Keratinocyte (primary cell): ENCODE measurements at places on chromosomes 7 and 10.

DNA sequence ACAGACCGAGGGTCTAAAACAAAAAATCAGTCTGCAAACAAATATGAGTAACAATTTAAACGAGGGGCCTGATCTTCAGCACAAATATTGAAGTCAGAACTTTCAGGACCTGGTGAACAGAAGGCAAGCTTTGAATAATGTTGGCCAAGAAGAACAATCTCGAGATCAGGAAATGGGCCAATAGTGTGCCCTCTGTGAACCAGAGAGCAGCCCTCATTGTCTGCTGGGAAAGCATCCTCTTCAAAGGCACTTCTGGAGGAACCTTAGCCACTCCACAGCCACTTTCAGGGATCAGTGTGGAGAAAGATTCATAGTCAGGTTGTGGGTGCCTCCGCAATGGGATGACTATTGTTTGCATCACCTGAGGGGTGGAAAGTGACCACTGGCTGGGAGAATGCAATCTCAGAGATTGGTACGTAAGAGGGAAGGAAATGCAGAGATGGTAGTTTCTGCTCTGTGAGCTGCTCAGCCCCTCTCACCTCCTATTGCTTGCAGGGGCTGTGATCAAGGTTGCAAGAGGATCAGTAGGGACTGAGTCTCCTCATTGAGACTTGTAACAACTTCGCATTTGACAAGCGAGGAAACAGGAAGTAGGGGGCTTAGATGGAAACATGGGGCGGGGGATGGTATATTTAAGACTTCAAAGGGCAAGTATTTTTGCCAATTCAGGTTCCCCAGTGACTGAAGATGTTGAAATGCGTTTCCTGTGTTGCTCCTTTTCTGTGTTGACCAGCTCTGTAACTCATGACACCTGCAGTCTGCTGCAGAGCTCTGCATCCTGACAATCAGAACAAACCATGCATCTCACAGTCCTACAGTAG, 28.4 kb upstream of the IFRD1 start:
- no peaks in the 10 kb centered on the region for H3K36me3 ChIP-seq
- H3K27me3 ChIP-seq = no peaks in the 10 kb centered on the region
- no peak overlapping the region for H3K4me3 ChIP-seq
- no peak for DNase-seq
- H3K27ac ChIP-seq = no peak overlapping the region

DNA sequence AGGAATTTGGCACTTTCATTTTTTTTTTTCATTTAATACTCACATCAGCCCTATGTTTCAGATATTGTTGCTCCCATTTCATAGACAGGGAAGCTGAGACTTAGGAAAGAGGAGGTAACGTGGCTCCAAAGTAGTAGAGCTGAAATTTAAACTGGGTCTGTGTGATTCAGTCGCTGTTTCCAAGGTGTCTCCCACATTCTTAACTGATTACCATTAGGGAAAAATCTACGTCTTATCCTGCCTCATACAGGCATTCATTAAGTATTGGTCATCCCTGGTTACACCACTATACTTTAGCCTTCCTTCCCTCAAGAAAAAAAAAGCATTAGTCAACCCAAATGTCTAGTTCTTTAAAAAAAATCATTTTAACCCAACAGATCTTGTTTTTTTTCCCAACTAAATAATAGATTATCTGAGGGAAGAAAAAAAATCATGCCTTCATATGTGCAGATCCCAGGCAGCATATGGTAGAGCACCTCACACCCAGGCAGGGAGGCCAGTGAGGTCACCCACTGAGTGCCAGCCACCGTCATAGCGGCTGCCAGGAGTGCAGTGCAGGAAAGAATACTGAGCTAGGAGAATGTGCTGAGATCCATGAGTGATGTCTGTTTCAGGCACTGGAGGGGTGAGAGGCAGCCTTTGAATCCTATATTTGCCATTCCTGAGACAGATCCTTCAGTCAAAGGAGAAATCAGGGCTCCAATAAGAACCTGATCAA, 59.0 kb upstream of the SORCS3 start:
- peak; percentile 42 for DNase-seq
- peak overlapping the region; percentile 66 for H3K27ac ChIP-seq
- H3K27me3 ChIP-seq = no peaks in the 10 kb centered on the region
- H3K4me1 ChIP-seq = peaks cover 18% of the 10 kb centered on the region
- no peaks in the 10 kb centered on the region for H3K36me3 ChIP-seq
- no peak overlapping the region for H3K4me3 ChIP-seq

GRCh38 chr7:106089647-106090046, 22.5 kb downstream of the SYPL1 start:
- no peaks in the 10 kb centered on the region for H3K4me1 ChIP-seq
- no peaks in the 10 kb centered on the region for H3K27me3 ChIP-seq
- H3K4me3 ChIP-seq = no peak overlapping the region
- peaks cover 16% of the 10 kb centered on the region for H3K36me3 ChIP-seq
- no peak for DNase-seq

GRCh38 chr10:86506499-86506898, 15.1 kb downstream of the WAPL start:
- no peaks in the 10 kb centered on the region for H3K27me3 ChIP-seq
- H3K4me3 ChIP-seq = no peak overlapping the region
- peaks cover 13% of the 10 kb centered on the region for H3K36me3 ChIP-seq

DNA sequence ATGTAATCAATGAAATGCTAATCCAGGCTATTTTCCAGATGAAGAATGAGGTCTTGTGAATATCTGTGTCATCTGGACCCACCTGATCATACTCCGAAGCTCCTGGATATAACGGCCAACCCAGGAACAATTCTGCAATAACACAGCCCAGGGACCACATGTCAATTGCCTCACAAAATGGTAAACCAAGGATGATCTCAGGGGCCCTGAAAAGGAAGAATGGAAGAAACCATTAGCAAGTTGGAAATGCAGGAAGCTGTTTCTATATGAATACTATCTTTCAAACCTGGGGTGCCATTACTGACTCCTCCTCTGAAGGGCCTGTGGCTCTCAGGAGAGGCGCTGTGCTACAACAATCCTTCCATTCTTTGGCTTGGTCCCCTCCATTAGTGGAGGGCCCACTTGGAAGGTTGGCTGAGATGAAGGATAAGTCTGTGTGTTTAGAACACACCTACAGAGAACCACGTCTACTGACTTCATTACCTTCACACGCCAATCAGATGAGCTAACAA, 108.1 kb downstream of the CLEC2L start:
- no peaks in the 10 kb centered on the region for H3K27me3 ChIP-seq
- H3K4me3 ChIP-seq = no peak overlapping the region
- H3K36me3 ChIP-seq = peaks cover 28% of the 10 kb centered on the region
- no peak overlapping the region for H3K27ac ChIP-seq
- no peak for DNase-seq

- DNase-seq = no peak
- H3K4me1 ChIP-seq = no peaks in the 10 kb centered on the region
- H3K36me3 ChIP-seq = no peaks in the 10 kb centered on the region
- H3K27me3 ChIP-seq = no peaks in the 10 kb centered on the region
- H3K27ac ChIP-seq = no peak overlapping the region
Measured at GRCh38 chr7:157508477-157508881, 171.7 kb downstream of the DNAJB6 start.

GRCh38 chr7:21107101-21107500, 320.4 kb upstream of the SP8 start:
- no peak overlapping the region for H3K4me3 ChIP-seq
- no peaks in the 10 kb centered on the region for H3K36me3 ChIP-seq
- peaks cover 19% of the 10 kb centered on the region for H3K4me1 ChIP-seq
- peak overlapping the region; percentile 74 for H3K27ac ChIP-seq
- H3K27me3 ChIP-seq = no peaks in the 10 kb centered on the region

DNA sequence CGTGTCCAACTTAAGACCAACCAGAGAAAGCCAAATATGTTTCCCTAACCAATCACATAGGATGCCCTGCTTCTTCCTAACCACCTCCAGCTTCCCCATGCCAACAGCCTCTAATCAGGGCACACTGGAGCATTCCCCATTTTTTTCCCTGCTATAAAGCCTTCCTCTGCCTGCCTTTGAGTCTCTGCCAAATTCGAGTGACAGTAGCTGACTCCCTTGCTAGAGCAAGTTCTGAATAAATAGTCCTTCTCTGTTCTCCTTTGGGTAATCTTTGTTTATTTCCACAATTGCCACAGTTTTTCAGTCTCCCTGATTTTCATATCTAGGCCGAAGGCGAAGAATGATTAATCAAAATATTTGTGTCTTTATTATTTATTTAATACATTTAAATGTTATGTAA, 96.7 kb downstream of the ANLN start:
- H3K36me3 ChIP-seq = no peaks in the 10 kb centered on the region
- no peaks in the 10 kb centered on the region for H3K4me1 ChIP-seq
- H3K4me3 ChIP-seq = no peak overlapping the region
- DNase-seq = no peak
- H3K27ac ChIP-seq = no peak overlapping the region

GRCh38 chr7:156474241-156474743, 166.3 kb upstream of the RNF32 start:
- no peaks in the 10 kb centered on the region for H3K36me3 ChIP-seq
- no peak overlapping the region for H3K4me3 ChIP-seq
- no peaks in the 10 kb centered on the region for H3K4me1 ChIP-seq
- DNase-seq = no peak

DNA sequence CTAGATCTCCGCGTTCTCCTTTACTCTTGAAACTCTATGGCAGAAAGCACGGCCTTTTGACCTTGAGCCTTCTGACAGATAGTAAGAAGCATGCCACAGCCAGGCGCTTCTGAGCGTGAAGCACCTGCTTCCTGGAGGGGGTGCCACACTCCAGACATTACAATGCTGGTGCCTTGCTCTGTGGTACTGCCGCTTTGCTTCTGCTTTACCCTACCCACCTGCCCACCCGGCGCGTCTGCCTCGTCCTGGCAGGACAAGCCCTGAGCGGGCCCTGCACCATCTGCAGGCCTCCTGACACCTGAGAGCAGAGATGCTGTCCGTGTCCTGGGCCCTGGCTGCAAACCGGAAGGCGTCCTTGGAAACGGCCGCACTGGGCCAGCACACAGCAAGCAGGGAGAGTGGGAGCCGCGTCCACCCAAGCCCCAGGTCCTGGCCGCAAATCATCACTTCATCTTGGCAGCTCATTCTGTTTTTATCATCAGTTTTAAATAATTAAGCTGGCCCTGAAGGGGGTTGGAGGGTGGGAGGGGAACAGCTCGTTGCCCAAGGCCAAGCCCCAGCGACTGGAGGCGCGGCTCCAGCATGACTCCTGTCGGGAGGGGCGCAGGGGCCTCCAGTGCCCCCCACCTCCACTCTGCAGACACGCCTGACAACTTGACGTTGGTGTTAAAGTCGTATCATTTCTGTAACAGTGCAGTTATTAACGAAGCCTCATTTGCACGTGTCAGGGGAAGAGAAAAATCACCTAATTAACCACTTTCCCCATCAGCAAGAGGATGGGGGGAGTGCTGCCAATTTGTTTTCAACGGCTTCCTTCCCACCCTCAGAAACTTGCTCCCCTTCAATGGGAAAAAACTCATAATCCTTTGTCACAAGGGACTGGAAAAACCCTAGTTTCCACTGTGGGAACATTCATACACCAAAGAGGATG, 132.2 kb downstream of the MAD1L1 start:
- H3K36me3 ChIP-seq = no peaks in the 10 kb centered on the region
- H3K4me1 ChIP-seq = no peaks in the 10 kb centered on the region
- H3K4me3 ChIP-seq = no peak overlapping the region
- H3K27ac ChIP-seq = no peak overlapping the region

- H3K36me3 ChIP-seq = no peaks in the 10 kb centered on the region
- peaks cover 6% of the 10 kb centered on the region for H3K27me3 ChIP-seq
- H3K4me3 ChIP-seq = no peak overlapping the region
Measured at GRCh38 chr7:55350281-55350680, 14.9 kb upstream of the LANCL2 start.

GRCh38 chr10:63173468-63174232, 40.5 kb downstream of the NRBF2 start:
- H3K36me3 ChIP-seq = peaks cover 6% of the 10 kb centered on the region
- H3K4me1 ChIP-seq = no peaks in the 10 kb centered on the region
- no peaks in the 10 kb centered on the region for H3K27me3 ChIP-seq
- no peak overlapping the region for H3K4me3 ChIP-seq
- DNase-seq = no peak
- H3K27ac ChIP-seq = no peak overlapping the region

GRCh38 chr7:75638594-75639070, 100.1 kb downstream of the HIP1 start:
- H3K27me3 ChIP-seq = no peaks in the 10 kb centered on the region
- no peaks in the 10 kb centered on the region for H3K36me3 ChIP-seq
- H3K4me3 ChIP-seq = peak overlapping the region; percentile 62
- H3K4me1 ChIP-seq = peaks cover 6% of the 10 kb centered on the region
- no peak overlapping the region for H3K27ac ChIP-seq
- DNase-seq = no peak

- no peaks in the 10 kb centered on the region for H3K27me3 ChIP-seq
- no peaks in the 10 kb centered on the region for H3K4me1 ChIP-seq
Measured at GRCh38 chr7:84331616-84332015, 137.0 kb upstream of the SEMA3A start.

- H3K4me1 ChIP-seq = no peaks in the 10 kb centered on the region
- H3K36me3 ChIP-seq = no peaks in the 10 kb centered on the region
- no peak for DNase-seq
- no peak overlapping the region for H3K27ac ChIP-seq
- H3K4me3 ChIP-seq = no peak overlapping the region
Measured at GRCh38 chr7:35968140-35968940, 167.5 kb downstream of the SEPTIN7 start.

GRCh38 chr7:151658778-151659177, 139.1 kb upstream of the RHEB start:
- H3K4me1 ChIP-seq = no peaks in the 10 kb centered on the region
- H3K27ac ChIP-seq = no peak overlapping the region
- no peaks in the 10 kb centered on the region for H3K27me3 ChIP-seq
- H3K4me3 ChIP-seq = no peak overlapping the region
- H3K36me3 ChIP-seq = no peaks in the 10 kb centered on the region
- no peak for DNase-seq

GRCh38 chr10:73843261-73843660, 31.1 kb downstream of the CAMK2G start:
- no peak overlapping the region for H3K4me3 ChIP-seq
- DNase-seq = no peak
- H3K4me1 ChIP-seq = peaks cover 8% of the 10 kb centered on the region
- no peak overlapping the region for H3K27ac ChIP-seq

- no peak for DNase-seq
- H3K36me3 ChIP-seq = no peaks in the 10 kb centered on the region
- H3K27me3 ChIP-seq = no peaks in the 10 kb centered on the region
- no peak overlapping the region for H3K27ac ChIP-seq
- H3K4me1 ChIP-seq = peaks cover 24% of the 10 kb centered on the region
- H3K4me3 ChIP-seq = no peak overlapping the region
Measured at GRCh38 chr10:112769611-112770370, 180.3 kb upstream of the TCF7L2 start.

GRCh38 chr7:101077303-101078086, 7.8 kb upstream of the TRIM56 start:
- no peaks in the 10 kb centered on the region for H3K36me3 ChIP-seq
- no peak overlapping the region for H3K4me3 ChIP-seq
- H3K27ac ChIP-seq = no peak overlapping the region
- H3K27me3 ChIP-seq = no peaks in the 10 kb centered on the region
- DNase-seq = peak; percentile 23
